ENCODE measurements at places on chromosomes 1 and 21.
A peak's percentile ranks its signal among the peaks of the same experiment; 100 is the strongest.

GRCh38 chr1:86971778-86972177, 57.3 kb downstream of the HS2ST1 start:
- no peak for DNase-seq

DNA sequence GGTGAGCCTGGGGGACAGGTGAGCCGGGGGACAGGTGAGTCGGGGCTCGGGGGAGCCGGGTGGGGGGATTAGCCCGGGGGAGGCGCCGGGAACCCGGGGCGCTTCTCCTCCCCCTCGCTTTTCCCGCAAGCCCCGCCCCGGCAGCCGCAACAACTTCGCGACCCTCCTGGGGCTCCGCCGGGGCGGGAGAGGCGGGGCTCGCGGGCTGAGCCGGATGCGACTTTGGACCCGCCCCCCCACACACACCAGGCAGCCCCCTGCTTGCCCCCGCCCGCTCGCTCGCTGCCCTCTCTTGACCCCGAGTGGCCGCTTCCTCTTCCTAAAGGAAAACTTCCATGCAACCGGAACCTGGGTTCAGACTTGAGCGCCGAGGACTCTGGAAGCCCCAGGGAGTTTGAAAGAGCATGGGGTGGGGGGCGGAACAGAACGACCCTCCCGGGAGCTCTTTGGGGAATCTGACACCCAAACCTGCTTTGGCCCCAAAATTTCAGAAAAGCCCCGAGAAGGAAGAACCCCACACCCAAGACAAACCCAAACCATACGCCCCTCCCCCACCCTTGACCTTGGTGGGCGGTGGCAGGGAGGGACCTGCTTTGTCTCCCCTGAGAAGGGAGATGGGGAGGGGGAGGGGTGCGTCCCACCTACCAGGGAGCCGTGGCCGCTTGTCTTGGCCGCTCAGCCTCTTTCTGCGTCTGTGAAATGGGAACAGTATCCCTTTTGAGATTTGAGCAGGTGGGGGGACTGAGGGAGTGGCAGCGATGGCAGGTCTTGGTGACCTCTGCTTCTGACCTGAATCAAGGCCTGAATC, 550 bp downstream of the ARHGEF16 start:
- DNase-seq = no peak

DNA sequence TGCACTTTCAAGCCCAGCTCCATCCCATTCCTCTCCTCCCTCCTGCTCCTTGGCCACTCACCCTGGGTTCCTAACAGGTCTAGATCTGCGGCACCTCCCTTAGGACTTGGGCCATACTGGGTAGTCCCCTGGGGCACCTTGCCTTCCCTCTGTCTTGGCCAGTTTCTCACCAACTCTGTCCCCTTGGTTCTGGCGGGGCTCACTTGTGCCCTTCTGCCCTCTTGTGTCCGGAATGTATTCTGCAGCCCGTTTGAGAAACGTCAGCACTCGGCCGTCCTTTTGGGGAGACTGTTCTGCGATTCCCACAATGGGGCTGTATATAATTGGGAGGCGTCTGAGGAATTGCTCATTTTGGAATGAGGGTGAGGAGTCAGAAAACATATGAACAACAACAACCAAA, 162.4 kb downstream of the ZSCAN20 start:
- DNase-seq = peak; percentile 12

GRCh38 chr1:41333146-41333784, 28.0 kb upstream of the FOXO6 start:
- no peak for DNase-seq

DNA sequence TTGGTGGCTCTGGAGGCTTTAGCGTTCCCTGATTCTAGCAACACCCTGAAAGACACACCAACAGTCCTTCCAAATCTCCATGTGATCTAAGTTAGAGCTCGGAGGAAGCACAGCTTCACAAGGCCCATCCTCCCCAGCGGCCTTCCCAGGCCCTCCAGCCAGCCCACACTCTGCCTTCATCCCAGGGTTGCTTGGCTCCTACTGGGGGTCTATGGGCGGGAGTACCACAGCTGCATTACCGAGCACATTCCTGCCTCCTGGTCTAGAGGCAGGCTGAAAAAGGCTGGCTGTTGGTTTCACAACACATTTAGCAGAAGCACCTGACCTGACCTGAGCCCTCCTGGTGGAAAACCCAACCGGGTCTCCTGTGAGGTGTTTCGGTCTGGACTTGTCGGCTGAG, 54.7 kb upstream of the TRIM67 start:
- DNase-seq = no peak

GRCh38 chr21:36466061-36466511, 13.8 kb downstream of the CLDN14 start:
- DNase-seq = no peak

GRCh38 chr1:200867018-200867811, 5.6 kb upstream of the GPR25 start:
- no peak for DNase-seq

DNA sequence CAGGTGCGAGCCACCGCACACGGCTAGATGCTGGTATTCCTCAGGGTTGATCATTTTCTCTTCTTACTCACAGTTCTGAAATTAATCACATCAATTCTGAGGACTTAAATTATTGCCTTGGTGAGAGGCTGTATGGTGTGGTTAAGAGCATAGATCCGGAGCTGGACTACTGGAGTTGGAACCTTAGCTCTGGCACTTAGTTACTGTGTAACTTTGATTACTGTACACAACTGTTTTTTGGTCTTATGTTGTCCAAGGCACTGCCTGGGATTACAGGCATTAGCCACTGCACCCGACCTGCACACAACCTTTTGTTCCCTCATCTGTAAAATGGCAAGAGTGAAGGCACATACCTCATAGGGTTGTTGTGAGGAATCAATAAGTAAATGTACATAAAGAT, 25.6 kb upstream of the THRAP3 start:
- no peak for DNase-seq

- DNase-seq = no peak
Measured at GRCh38 chr1:55359611-55360010, 144.4 kb upstream of the USP24 start.

GRCh38 chr21:29939104-29939923, 482 bp downstream of the GRIK1 start:
- no peak for DNase-seq

- DNase-seq = no peak
Measured at GRCh38 chr1:193926956-193927355, 740.5 kb upstream of the B3GALT2 start.

GRCh38 chr1:174118751-174119150, 40.6 kb upstream of the RABGAP1L start:
- DNase-seq = no peak

- DNase-seq = no peak
Measured at GRCh38 chr1:179761296-179761695, 18.2 kb downstream of the FAM163A start.

GRCh38 chr21:26599261-26599660, 26.2 kb upstream of the CYYR1 start:
- no peak for DNase-seq

DNA sequence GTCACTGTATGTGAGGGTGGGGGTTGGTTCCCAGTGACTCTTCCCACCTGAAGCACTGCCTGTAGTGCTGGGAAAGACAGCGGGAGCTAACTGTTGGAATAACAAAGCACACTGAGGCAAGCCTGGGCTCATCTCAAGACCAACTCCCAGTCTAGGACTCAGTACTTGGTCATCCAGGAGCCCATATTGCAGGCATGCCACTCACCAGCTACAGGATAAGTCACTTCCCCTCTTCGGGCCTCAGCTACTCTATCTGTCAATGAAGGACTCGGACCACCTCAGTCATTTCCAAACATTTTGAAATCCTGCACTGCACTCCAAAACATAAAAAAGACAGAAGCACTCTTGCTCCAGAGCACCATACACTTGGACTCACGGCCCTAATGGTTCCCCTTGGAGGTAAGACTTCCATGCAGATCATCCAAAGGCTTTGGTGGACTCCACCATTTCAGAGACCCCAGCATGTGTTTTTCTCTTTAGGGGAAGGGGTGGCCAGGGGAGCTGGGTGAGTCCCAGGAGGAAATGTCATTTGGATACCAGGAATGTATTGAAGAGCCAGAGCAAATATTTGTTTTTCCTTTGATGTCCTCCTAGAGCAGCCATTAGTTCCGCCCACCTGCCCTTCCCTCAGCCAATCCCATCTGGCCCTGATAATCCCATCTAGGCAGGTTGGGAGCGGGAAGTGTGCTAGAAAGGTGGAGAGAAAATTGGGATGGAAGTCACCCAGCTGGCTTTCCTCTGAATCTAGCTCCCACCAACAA, 3.1 kb downstream of the NUAK2 start:
- DNase-seq = no peak

GRCh38 chr1:171159148-171159547, 26.0 kb upstream of the FMO2 start:
- DNase-seq = no peak

- DNase-seq = no peak
Measured at GRCh38 chr1:42960122-42960390, 1.4 kb upstream of the SLC2A1 start.
